ENCODE measurements at places on chromosomes 1 and 21.

GRCh38 chr1:225933072-225933471 lies 7.9 kb downstream of the LEFTY2 start:
- DNase-seq: peak; percentile 65

DNA sequence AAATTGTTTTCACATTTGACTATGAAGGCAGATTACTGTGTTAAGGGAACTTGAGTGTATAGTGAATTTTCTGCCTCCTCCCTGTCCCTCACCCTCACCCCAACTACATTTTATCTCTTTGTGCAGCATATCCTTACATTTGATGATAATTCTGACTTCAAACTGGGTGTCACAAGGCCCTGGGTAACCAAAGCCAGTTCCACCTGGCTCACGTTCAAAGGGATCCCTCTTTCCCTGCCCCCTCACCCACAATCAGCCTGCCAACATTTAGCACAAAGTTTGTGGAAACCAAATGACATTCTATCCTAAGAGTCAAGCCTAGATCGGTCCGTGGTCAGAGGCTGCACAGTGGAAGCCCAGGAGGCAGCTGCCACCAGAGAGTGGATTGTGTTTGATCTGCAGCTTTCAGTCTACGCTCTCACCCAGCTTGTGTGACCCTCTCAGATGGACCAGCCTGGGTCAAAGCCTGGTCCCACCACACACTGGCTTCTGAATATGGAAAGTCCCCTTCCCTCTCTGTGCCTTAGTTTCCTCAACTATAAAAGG lies 10.3 kb downstream of the KIAA0040 start:
- no peak for DNase-seq

GRCh38 chr1:2603521-2604155 lies 17.1 kb downstream of the PRXL2B start:
- DNase-seq: no peak

DNA sequence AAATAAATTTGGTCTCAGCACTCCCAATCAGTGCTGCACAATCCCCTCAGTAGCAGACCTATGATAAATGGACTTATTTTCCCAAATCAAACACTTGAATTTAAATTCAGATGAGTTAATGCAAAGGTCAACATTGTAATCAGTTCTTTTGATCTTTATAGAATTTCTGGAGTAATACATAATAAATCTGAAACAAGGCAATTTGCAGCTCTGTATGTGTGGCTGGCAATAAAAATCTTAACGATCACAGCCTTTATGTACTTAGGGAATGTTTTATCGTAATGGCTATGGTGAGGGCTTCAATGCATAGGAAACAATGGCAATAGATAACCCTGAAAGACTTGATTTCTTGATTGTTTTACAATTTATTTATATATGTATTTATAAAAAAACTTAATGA lies 91.4 kb downstream of the GPATCH2 start:
- no peak for DNase-seq

- no peak for DNase-seq
Measured at GRCh38 chr1:88529581-88529980, 154.5 kb upstream of the PKN2 start.

DNA sequence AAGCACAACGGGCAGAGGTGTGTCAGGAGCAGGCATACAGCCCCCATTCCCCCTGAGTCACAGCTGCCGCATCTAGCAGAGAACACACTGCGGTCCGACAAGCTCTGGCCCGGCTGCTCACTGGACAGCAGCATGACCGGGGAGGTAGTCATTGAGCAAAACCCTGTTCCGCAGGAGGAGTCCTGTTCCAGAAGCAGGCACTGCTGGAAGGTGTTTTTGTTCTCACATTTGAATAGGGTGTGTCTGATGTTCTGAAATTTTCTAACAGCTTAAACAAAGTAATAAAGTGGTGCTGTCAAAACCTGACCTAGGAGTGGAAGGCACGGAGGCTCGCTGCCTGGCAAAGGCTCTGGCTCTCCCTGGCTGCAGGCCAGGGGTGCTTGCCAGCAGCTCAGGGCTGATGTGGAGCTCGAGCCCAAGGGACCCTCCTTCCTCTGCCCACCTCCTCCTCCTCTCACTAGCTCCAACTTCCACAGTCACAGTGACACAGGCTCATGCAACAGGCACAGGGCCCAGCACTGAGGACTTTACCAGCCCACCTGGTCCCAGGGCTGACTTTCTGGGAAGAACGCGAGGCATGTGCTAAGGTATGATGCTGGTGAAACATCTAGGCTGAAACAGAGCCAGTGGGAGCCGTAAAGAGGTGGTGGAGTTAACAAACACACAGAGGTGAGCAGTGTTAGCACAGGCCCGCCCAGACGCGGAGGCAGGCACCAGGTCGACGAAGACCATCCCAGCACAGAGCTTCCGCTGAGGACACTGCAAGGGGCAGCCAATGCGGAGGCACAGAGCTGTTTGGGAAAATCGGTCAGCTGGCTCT lies 118.6 kb upstream of the IFFO2 start:
- DNase-seq: no peak

- peak; percentile 51 for DNase-seq
Measured at GRCh38 chr1:153728305-153729066, 636 bp downstream of the INTS3 start.

GRCh38 chr1:3611170-3612019 lies at the start of gene MEGF6:
TSS of gene MEGF6 (minus strand) at chr1:3611508. CDS start at chr1:3611268, 240 bp downstream.
- DNase-seq: peak; percentile 30

DNA sequence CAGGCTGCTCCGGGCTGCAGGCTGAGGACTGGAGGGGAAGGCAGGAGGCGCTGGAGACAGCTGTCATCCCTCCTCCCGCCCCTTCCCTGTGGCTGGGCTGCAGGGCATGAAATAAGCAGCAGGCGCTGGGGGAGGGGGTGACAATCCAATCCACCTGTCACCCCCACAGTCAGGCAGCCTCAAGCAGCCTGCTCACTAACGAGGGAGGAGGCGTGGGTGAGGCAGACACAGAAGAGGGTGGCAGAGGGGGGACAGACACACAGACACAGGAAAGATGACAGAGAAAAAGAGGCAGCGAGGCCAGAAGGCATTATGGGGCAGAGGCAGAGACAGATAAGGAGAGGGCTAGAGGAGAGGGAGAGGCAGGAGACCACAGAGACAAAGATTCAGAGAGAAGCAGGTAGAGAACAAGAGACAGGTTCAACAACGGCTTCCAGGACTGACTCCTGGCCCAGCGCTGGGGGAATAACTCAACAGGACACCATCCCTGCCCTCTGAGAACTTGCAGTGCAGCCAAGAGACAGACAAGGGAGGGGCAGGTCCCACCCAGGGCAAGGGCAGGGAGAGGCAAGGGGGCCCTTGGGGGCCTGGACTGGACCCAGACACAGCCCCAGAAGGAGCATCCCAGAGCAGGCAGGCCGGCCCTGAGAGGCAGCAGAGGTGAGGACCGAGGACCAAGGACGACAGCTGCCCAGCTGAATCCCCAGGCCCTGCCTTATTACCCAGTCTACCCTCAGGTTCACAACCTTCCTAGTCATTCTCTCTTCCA lies 11.2 kb downstream of the MEF2D start:
- DNase-seq: no peak

GRCh38 chr21:29105218-29105617 lies 25.2 kb upstream of the MAP3K7CL start:
- DNase-seq: no peak

GRCh38 chr1:22835636-22836319 lies 125.1 kb downstream of the EPHB2 start:
- peak; percentile 80 for DNase-seq

GRCh38 chr21:8990326-8991087 lies 1530.9 kb upstream of the TPTE start:
- DNase-seq: no peak

GRCh38 chr21:44738621-44739020 lies 27.2 kb upstream of the TSPEAR start:
- no peak for DNase-seq

GRCh38 chr1:53982763-53983104 lies 35.3 kb downstream of the LDLRAD1 start:
- DNase-seq: no peak

DNA sequence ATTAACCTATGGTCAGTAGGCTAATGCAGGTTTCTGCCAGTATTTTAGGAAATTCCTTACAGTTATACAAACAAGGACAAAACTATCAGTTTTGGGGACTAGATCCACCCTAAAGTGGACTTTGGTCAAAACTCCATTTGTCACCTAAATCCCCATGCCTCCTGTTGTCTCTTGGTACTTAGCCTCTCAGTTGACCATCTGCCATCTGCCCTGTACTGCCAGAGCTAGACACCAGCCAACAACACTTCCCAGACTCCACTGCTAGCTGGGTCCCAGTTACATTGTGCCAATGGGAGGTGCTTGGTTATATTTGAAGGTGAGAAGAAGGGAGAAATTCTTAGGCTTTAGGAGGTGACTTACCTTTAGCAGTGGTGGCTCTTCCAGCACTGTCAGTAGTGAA lies 17.0 kb upstream of the BSDC1 start:
- no peak for DNase-seq

DNA sequence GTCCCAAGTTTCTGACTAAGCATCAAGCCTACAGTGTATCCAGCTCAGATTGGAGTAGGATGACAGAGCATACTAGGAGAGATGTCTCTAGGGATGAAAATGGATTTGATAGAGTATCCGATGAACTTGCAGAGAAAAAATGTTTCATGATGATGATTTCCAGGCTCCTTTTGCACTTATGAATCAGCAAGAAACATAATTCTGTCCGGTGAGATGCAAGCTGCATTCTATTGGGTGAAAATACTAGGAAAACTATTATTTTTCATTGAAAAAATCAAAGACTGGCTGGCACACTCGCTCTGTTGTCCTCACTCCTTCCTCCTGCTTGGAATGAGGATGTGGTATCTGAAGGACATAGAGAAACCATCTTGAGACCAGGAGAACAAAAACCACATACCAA lies 35.4 kb upstream of the RAB3GAP2 start:
- no peak for DNase-seq

DNA sequence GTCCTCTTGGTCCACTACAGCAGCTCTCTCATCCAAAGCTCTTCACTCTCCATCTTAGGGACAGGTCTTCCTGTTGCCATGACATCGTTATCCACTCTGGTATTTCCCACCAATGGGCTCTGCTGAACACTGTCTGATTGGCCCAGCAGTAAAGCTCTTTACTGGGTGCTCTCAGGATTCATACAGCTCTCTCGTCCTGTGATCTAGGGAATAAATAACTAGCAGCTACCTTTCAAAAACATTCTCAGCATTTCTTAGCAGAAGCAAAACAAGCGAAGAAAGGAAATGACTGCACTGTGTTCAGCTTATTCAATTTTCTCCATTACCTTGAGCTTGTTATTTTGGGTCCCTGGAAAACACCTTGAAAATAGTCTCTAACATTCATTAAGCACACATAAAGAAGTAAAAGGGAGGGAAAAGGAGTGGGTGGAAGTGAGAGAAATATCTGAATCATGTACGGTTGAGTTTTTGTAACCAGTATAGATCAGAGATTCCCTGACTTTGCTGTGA lies 163.4 kb upstream of the SGIP1 start:
- no peak for DNase-seq

DNA sequence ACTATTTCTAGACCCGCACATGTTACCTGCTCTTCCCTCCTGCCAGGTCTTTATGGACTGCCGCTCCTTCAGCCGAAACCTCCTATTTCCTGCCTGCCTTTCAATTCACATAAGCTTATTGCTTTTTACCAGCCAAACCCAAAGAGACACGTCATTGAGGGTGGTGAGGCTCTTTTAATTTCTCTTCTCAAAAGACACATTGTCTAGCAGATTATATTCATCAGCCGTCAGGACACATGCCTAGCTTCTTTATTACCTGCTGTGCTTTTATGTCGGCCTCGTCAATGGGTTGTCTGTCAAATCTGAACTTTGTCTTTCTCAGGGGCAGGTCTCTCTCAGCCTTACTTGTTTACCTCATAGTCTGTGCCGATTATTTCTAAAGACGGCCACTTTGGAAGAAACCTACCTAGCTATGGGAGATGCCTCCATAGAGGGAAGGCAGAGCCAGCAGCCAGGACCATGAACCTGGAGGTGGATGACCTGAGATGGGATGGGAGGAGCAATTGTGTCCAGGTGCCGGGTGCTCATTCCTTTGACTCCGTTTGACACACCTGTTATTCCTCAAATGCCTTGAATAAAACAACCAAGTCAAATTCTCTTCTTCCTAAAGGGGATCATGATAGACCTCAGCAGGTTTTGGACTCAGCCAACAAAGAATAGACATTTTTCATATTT lies 42.0 kb downstream of the ZBTB18 start:
- DNase-seq: no peak

DNA sequence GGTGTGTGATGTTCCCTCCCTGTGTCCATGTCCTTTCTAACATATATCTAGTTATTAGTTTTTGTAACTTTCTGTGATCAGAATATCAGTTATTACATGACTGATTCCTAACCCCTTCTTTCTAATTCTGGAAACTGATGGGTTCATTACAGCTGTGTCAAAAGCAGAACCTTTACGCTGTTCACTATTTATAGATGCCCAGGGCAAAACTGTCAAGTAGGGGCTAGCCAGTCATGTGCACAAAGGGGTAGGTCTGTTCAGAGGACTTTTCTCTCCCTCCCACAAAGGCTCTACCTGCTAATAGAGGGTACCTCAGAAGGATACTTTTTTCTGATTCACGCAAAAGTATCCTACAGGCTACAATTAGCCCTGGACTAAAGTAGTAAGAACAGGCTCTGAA lies 79.2 kb downstream of the NRDC start:
- no peak for DNase-seq

All from fibroblast of skin of abdomen (primary cell).